ENCODE measurements at places on chromosomes 2 and 18. TPM values are rescaled to one million over a fixed set of nuclear protein-coding genes. Genes with fewer than 3 reads are reported as not detected.

Gene C2orf76
- 15.8 TPM for total RNA-seq

Gene PKDCC
- total RNA-seq = 61.4 TPM

GRCh38 chr2:84873350-84873749 lies 7.5 kb downstream of the TRABD2A start:
- DNase-seq = no peak

Gene DUSP19
- 2.1 TPM for total RNA-seq

DNA sequence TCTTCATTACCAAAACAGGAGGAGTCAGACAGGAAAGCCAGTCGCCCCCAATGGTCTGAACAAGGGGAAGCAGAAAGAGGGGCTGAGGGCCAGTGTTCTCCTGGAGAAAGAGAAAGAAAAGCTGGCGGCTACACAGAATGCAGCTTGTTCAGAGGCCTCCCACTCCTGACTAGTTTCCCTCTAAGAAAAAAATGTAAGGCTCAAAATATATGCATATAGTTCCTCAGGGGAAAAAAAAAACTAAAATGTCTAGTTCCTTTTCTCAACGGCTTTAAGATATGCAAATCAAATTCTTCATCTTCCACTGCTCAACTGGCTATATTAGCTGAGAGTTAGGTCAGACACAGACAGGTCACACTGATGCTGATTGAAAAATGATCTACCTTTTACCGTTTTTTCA lies 18.6 kb downstream of the MBOAT2 start:
- DNase-seq = no peak

Gene ALPI
- not detected for total RNA-seq

Gene MARCHF4
- total RNA-seq = not detected

- DNase-seq = no peak
Observed at GRCh38 chr2:86023366-86023712, 82.3 kb downstream of the POLR1A start.

GRCh38 chr2:160472839-160473251 lies 20.8 kb downstream of the RBMS1 start:
- no peak for DNase-seq

DNA sequence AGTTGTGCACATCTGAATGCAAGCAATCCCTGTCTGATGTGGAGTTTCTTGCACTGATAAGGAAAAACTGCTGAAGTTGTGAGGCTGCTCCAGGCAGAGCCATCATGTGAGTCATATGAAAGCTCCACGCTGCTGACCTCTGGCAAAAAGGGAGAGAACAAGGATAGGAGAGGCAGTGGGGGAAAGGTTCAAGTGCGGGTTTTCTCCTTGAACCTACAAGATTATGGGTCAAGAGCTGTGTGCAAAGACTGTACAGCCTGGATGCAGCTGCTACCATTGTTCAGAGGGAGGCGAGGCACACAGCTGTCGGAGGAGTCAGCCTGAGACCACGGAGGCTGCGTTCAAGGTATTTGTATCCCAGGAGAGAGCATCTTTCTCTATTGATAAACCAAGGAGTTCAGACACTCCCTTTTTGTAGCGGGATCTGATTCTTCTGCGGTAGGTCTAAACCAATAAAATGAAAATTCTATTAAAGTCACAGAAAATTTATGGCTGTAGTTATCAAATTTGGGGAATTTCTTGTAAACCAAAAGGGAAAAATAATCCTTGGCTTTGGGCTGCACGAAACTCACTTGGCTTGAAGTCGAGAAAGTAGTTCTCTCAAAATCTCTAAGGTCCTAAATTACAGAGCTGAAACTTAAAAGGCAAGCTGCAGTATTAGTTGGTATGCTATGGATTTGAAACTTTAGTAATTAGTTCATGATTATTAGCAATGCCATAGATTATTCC lies at the start of gene CDK15:
TSS of gene CDK15 (plus strand) at position 96 of the 729 bp plus-strand sequence. CDS start at position 224, 128 bp downstream.
- no peak for DNase-seq

DNA sequence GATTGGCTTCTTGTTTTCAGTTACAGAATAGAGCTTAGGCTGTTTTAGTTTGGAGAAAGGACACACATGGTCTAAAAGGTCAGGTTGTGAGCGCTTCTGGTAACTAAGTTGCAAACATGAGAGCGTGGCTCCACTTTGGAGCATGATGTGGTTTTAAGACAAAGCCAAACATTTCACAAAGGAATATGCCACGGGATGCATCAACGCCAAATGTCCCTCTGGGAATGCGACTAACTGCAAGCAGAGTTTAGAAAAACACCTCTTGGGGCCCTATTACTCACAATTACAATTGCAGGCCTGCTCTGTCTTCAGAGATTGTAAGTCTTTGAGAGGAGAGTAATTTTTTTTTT lies 25.4 kb downstream of the MYO7B start:
- DNase-seq = no peak

- DNase-seq = no peak
Observed at GRCh38 chr2:179812501-179812900, 48.9 kb downstream of the ZNF385B start.

Gene POTEC
- not detected for total RNA-seq

- no peak for DNase-seq
Observed at GRCh38 chr2:207221731-207222130, 56.0 kb upstream of the KLF7 start.

DNA sequence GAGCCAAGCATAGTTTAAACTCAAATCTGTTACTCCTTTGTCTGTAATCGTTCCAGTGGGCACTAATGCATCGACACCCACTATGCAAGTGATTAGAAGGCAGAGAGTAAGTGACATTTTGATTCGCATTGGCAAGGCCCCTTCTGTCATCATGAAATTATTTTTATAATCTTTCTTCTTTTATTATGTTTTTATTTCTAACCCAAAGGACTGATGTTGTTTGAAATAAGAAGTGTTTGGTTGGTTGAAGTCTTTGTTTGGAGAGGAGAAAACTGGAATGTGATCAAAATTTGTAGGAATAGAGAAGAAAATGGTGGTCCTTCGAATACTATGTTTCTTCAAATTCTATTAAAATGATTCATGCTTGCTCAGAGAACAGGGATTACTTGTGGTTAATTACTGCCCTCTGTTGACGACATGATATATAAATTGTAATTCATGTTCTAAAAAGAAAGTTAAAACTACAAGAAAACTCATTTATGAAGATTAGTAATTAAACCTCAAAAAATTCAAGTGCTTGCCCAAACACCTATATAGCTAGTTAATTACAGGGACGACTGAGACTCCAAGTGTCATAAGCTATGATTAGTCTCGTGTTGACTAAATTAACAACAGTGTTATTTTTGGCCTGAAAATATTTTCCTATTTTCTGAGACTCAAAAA lies 26.4 kb upstream of the TFPI start:
- no peak for DNase-seq

Gene CENPA
- 0.68 TPM for total RNA-seq
